ENCODE measurements at places on chromosomes 1 and 21. TPM values are rescaled to one million over a fixed set of nuclear protein-coding genes. Genes with fewer than 3 reads are reported as not detected.

DNA sequence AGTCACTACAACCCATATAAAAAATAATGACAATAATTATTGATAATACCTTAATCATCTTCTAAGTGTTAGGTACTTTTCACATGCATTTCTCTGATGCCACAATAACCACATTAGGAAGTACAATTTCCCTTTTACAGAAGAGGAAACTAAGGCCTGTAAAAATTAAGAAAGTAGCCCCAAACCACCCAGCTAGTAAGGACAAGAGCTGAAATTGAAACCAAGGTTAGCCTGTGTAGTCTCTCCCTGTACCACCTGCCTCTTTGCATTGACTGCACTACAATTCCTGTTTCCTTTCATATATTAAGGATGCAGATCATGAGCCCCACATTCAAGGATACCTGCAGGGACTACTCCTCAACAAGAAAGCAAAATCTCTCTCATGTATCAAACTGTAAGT, 288.8 kb downstream of the GPATCH2 start:
- no peak for DNase-seq

DNA sequence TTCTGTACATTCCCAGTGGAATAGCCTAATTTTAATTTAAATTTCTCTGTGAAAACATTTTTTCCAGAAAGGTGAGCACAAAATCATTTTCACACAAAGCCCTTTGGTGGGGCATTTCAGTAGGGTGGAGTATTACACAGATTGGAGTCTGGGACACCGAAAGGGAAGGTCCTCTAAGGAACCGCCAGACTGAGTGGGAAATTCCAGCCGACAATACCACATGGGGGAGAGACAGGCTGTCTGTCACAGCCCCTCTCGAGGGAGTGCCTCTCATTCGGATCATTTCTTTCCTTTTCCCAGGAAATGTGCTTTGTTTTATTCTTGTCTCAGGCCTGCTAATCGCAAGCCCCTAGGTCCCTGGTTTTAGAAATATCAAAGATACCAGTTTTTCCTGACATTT, 150.6 kb upstream of the HOOK1 start:
- no peak for DNase-seq

GRCh38 chr1:38507563-38507962, 352.0 kb downstream of the RRAGC start:
- no peak for DNase-seq

DNA sequence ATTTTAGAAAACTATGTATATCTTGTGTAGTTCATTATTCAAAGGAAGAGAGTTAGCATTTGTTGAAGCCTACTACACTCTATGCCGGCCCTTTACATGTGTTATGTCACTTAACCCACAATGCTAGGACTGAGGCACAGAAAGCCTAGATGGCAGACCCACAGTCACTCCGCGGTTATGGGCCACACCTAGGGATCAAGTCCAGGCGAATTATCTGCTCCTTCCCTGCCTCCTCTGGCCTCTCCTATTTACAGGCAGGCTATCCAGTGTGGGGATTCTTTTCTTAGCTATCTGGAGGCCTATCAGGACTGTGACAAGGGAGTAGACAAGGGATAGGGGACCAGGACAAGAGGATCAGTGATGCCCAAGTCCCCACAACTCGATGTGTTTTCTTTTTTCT, 33.0 kb downstream of the IER5 start:
- no peak for DNase-seq

GRCh38 chr21:34618941-34619340, 4.0 kb upstream of the RCAN1 start:
- DNase-seq: no peak

DNA sequence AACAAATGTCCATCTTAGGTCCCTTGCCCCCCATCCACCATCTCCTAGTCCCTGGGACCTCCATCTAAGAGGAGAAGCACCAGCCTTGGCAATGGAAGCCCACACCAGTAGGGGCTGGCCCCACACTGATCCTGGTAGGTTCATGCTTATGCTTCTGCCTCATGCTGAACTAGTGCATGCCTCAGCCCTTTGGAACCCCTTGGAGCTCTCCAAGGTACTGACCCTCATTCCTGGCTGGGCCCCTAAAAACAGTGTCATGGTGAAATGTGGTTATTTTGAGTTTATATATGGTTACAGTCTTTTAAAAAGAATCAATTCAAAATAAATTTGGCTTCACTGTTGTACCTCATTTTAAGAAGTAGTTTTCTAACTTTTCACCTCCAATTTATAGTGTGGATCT, 108.3 kb downstream of the HIVEP3 start:
- peak; percentile 72 for DNase-seq

GRCh38 chr1:169694304-169695075, 16.9 kb downstream of the SELL start:
- DNase-seq: no peak

DNA sequence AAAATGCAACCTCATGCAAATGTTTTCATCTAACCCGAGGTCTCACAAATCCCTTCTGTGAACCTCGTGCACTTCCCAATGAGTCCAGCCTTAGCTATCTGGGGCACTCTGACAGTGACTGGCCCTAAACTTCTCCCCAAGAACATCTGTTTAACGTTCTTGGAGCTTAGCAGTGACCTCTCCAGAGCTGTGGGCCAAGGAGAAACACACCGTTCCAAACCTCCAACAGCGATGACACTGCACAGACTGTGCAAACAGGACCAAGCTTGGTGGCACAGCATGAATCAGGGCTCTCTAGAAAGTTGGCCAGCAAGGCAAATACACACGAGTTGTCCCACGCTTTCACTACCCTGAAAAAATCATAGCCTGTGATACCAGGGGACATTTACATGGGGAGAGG, 15.8 kb downstream of the BEND5 start:
- DNase-seq: no peak

- peak; percentile 75 for DNase-seq
Observed at GRCh38 chr1:158998781-158999161, 10.9 kb upstream of the IFI16 start.

DNA sequence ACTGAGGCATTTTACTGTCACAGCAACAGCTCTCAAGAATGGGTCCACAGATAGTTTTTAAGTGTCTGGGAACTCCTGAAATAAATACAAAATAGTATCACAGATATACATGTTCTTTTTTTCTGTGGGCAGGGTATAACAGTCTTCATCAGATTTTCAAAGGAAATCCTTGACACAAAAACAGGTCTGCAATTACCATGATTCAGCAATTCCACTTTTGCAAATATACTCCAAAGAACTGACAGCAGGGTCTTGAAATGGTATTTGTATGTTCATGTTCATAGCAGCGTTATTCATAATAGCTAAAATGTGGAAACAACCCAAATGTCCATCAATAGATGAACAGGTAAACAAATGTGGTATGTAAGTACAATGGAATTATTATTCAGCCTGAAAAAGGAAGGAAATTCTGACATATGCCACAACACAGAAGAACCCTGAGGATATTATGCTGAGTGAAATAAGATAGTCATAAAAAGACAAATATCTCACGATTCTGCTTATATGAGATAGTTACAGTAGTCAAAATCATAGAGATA, 85.0 kb downstream of the EPS15 start:
- DNase-seq: no peak

- no peak for DNase-seq
Observed at GRCh38 chr1:25134801-25135461, 97.4 kb downstream of the SYF2 start.

DNA sequence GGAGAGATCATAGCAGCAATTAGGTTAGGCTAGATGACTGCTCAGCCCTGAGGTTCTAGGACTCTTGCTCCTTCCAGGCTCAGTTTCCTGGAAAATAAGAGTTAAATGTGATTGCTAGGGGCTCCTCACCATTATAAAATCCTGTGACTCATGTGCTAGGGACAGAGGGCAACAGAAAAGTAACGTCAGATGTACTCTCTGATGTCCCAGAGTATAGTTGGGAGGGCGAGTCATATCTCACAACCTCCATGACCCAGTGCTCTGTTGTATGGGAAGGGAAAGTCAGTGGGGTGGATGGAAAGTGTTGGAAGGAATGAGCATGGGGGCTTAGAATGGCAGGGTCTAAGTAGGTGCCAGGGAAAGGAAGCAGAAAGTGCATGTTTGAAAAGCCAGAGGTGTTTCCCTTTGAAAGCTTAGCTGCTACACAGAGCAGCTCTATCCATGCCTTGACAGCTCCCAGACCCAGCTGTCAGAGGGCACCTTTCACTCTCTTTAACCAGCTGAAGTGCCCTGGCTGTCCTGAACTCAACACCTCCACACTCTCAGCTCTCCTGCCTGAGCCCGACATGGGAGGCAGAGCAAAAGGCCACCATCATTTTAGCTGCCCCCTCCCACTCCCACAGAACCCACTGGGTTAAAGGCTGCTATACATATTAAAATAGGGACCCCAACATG, 11.6 kb downstream of the GJA5 start:
- no peak for DNase-seq

GRCh38 chr1:64203420-64203819, at the start of gene UBE2U:
Gene UBE2U (plus strand): TSS chr1:64203623. CDS start chr1:64204051, 428 bp downstream.
- DNase-seq: no peak

- no peak for DNase-seq
Observed at GRCh38 chr1:105636052-105636451, 1420.4 kb upstream of the PRMT6 start.

GRCh38 chr1:62849031-62849430, 65.1 kb downstream of the ATG4C start:
- DNase-seq: no peak

DNA sequence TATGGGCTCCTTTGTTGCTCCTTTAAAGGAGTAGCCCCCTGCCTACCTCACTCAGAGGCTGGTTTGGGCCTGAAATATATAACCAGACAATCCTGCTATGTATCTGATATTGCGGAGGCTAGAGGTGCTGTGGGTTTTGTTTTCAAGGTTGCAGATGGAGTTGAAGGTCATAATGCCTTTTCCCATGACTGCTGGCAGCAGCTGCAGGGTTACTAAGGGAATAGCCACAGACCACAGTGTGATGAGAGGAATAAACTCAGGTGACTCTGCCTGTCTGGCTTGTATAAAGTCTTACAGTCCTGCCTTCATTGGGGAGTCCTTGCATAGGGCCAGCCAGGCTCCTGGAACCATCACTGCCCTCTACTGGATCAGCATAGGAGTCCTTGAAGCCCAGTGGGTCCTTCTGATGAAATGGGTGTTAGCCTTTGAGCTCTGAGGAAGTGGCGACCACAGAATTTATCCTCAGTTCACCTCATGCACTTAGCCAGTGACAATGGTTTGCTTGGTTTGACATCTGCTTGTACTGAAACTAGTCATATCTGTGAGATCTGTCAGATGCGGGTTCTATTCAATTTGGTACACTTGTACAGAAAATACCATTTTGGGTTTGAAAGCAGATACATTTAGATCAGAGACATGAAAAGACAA, 174.4 kb upstream of the HMCN1 start:
- peak; percentile 91 for DNase-seq

DNA sequence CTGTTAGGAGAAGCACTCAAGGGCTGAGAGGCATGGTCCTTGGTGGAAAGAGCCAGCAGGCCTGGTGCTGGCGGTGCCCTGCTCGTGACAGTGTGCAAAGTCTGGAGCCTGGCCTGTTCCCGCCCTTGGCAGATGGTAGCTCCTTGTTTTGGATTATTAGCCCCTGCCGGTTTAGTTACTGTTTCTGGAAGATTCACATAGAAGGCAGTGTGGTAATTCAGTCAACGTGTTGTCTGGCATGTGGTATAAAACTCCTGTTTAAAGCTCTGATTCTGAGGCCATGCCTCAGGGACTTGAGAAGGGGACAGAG, 6.8 kb downstream of the PKNOX1 start:
- no peak for DNase-seq

Gene C1orf226
- 1.0 TPM for total RNA-seq

Gene ITLN1
- total RNA-seq: not detected

Gene TMEM200B
- total RNA-seq: 0.10 TPM

Data from myocyte (in vitro differentiated cells).